COLO829 (cell line): ENCODE measurements at places on chromosomes 1 and 21.

DNA sequence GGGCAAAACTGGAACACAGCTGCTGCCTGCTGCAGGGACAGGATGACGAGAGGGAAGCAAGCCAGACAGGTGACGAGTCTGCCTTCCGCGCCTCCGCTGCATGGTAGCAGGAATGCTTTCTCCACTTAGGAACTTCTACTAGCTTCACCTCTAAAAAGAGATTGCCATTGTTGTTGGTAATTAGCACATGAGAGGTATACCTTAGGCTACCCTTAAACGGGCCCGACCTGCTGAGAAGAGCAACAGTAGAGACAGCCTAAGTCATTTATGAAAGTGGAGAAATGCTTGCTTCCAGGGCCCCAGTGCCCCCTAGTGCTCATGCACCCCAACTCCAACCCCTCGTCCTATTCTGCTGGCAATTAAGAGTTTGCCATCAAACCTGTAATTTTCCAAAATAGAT, 96.9 kb upstream of the AKT3 start:
- no peak for DNase-seq

GRCh38 chr1:38371505-38371844, 324.9 kb upstream of the POU3F1 start:
- no peak for DNase-seq

- DNase-seq, result no peak
Measured at GRCh38 chr21:45162809-45163208, 88.4 kb downstream of the ADARB1 start.

DNA sequence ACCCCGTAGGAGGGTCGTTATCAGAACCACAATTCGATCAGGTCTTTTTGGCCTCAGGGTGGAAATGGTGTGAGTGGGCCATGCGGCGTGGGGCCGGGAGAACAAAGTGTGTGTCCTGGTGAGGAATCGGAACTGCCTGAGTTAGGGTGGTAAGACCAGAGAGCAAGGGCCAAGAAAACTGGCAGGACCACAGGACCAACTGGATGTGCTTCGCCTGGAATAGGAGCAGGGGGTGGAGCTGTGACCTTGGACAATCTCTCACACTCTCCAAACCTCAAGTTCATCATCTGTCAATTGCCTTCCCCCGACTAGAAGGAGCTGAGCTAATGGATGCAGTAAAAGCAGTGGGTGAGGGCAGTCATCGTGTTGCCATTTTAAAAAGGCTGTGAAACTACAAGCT, 59.5 kb downstream of the NAV1 start:
- DNase-seq, result no peak

DNA sequence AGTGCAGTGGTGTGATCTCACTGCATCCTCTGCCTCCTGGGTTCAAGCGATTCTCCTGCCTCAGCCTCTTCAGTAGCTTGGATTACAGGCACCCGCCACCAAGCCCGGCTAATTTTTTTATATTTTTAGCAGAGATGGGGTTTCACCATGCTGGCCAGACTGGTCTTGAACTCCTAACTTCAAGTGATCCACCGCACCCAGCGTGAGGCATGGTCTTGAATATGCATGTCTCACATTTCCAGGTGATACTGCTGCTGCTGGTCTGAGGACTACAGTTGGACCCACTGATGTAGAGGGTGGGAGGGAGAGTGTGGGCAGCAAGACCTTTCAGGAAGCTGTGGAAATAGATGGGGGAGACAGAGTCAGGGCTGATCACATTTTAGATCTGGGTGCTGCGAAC, 21.9 kb upstream of the ASAP3 start:
- no peak for DNase-seq

DNA sequence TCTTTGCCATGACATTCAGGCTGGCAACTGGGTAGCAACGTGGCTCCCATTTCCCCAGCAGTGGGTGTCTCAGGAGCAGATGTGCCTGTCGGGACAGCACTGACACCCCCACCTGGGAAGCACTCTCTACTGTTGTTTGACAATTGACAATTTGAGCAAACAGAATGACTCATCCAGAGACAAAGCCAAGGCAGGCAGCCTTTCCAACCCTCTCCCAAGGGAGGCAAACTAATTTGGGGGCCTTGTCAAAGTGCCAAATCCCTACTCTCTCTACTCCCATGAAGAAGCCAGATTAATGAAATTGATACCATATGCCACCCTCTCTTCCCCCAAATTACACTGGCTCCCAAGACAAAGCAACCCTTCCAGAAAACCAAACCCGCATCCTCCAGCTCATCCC, 65.6 kb downstream of the GRIK3 start:
- no peak for DNase-seq

DNA sequence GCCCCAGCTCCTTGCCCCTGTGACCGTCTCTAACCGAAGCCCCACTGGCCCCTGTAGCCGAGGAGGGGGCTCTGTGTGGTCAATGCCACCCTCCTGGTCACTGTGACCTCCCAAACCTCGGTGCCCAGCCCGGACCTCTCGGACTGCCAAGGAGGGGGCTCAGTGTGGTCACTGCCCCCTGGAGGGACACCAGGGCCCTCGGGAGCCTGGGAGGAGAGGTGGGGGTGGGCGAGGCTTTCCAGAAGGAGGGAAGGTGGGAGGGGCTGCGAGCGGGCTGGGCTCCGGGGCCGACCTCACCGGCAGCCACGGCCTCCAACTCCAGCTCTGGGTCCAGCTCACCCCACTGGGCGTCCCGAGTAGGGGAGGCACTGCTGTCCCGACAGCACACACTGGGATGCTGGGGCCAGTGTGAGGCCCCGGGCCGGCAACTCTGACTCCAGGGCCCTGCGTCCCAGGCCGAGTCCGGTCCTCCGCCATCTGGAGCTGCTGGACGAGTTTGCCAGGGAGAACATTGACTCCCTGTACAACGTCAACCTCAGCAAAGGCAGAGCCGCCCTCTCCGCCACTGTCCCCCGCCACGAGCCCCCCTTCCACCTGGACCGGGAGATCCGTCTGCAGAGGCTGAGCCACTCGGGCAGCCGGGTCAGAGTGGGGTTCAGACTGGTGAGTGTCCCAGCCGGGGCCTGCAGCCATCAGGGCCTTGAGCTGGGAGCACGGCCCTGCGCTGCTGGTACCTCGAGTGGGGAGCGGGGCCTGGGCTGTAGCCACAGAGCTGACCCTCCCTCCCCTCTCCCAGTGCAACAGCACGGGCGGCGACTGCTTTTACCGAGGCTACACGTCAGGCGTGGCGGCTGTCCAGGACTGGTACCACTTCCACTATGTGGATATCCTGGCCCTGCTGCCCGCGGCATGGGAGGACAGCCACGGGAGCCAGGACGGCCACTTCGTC, 6.4 kb downstream of the SCNN1D start:
- DNase-seq, result no peak

- no peak for DNase-seq
Measured at GRCh38 chr1:220905650-220906560, 26.7 kb downstream of the HLX start.

- peak; percentile 54 for DNase-seq
Measured at GRCh38 chr1:73948055-73948454, 249.9 kb downstream of the LRRIQ3 start.

DNA sequence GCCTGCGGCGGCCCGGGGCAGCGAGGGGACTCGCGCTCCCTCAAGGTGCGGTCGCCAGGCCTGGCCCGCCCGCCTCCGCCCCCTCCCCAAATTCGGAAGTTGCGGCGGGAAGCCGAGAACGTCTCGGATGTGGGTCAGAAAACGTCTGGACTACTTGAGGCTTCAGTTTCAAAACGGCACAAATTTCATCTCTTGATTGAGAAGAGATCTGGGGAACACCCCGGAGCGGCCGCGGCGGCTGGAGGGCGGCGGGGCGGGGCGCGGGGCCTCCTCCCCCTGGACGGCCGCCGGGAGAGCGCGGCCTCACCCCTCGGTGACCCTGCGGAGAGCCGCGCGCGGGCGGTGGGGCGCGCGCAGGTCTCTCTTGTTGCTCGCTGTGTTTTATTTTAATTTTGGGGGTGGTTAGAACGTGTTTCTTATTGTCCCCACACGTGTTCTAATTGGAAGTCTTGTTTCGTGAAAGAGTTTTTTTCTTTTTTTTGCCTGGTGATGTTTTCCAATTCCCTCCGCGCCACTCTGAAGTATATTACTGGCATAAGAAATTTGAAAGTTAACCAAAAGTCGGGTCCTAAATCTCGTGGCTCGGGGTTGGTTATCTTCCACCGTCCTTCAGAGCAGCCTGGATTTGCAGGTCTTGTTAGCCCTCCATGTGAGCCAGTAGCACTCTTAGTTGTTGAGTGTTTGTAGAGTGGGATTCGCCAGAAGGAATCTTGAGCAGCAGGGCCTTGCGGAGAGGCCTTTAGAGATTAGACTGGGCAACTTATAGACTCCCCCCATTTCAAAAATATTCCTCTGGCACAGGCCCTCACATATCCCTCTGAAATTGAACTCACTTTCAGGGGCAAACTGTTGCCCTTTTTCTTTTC, 749 bp downstream of the PCBP3 start:
- DNase-seq, result no peak

GRCh38 chr1:95015076-95015475, 57.7 kb downstream of the ALG14 start:
- no peak for DNase-seq

DNA sequence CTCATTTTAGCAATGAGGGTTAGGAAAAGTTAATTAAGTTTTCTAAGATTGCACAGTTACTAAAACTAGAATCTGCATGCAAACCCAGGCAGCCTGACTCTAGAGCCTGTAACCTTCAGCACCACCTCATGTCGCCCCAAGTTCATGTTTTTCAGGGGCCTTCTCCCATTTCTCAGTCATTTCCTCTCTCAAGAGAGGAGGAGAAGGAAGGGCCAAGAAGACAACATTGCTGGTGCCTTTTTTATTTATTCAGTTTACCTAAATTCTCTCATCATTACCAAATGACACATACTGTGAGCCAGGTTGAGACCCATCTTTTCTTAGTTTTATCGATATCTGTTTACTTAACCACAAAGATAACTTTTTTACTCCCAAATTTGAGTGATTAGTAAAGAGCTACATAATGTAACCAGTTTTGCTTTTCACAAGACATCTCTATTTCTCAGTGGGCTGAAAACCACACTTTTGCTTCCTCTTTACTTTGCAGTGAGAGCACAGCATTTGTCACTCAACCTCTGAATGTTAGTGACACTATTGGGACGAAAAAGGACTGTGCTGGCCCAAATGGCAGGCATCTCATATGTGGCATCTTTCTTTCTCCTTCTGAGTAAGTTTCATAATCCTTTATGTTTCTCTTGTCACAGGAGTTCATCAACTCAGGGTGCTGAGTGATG, at the start of gene CD101:
TSS of gene CD101 (plus strand) at position 507 of the 674 bp plus-strand sequence. CDS start at position 565, 58 bp downstream.
- DNase-seq, result no peak

DNA sequence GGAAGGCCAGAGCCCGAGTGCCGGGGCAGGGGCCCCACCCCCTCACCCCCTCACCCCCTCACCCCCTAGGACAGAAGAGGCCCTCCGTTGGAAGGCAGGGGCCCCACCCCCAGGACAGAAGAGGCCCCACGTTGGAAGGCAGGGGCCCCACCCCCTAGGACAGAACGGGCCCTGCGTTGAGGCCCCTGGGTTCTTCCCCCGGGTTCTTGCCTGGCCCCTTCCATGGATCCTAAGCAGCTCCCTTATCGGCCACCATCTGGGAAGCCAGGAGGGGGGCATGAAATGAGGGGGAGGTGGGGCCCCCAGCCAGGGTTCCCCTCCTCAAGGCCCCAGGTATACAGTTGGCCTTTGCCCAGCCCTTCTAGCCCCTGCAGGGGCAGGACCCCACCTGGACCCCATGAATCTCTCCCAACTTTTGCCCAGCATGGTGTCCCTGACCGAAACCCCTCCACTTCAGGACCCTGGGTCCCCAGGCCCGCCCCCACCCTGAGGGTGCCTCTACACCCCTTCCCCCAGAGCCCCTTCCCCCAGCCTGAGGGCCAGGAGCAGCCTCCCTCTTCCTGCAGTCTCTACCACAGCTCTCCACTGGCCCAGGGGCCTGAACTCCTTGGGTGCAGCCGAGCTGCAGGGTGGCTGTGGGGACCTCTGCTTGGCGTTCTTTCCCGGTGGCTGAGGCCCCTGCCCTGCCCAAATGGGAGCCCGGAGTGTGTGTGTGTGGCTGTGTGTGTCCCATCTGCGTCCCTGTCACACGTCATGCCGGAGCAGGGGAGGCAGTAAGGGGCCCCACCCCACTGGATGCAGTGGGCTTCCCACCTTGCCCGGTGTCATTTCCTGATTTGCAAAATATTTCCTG, 4.3 kb upstream of the VWA1 start:
- no peak for DNase-seq

DNA sequence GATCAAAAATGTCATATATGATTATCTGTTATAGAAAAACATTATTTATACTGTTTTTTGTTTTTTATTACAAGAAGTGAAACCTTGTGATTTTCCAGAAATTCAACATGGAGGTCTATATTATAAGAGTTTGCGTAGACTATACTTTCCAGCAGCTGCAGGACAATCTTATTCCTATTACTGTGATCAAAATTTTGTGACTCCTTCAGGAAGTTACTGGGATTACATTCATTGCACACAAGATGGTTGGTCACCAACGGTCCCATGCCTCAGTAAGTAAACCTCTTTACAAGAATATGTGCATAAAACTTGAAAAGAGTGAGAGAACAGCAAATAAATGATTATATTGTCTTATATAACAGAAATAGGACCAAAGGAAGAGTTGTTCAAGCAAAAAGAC, 14.5 kb downstream of the CFHR4 start:
- DNase-seq, result no peak

DNA sequence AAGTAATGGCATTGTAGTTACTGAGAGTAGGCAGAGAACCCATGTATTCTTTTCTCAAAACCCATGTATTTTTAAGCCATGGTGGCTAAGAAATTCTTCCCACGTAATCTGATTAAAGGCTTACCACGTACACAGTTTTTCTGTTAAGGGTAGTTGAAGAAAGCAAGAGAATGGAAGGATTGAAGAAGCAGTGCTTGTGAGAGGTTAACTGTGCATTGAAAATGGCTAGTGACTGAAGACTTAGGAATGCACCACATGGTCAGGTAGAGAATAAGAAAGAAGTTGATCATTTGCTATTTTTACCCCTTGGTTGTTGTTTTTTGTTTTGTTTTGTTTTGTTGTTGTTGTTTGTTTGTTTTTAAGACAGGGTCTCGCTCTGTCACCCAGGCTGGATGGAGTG, 178.9 kb upstream of the SNX7 start:
- no peak for DNase-seq

- DNase-seq, result no peak
Measured at GRCh38 chr1:207047505-207047904, 3.5 kb downstream of the YOD1 start.

DNA sequence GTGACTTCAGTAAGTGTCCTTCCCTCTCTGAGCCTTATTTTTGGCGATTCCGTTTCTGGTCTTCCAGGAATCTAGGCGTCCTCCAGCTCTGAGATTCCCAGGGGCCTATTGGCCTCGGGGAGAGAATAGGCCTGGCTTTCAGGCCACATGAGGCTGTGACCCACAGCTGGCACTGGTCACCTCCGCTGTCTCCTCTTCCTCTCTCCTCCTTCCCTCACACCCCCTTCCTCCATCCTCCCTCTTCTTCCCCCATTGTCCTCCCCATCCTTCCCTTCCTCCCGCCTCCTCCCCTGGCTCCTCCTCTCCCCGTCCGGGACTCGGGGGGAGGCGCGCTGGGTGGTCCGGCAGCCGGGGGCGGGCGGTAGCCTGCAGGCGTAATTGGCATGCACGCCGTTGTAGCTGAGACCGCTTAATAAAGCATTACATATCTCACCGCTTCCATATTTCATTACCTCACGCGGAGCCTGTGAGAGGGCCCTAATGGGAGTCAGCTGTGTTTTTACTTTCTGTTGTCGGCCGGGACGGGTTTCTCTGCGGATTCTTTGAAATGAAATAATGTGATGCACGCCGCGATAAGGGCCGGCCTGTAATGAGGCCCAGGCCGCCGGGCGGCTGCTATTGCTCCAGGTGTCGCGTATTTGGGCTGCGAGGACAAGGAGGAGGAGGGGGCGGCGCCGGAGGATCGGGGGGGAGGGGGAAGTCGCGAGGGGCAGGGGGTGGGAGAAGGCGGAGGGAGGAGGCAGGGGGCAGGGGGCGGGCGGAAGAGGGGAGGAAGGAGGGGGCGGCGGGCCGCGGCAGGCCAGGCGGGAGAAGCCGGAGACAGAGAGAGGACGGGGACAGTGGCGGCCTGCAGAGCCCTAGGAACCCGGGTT, 95.3 kb downstream of the FOXD2 start:
- peak; percentile 28 for DNase-seq
